Hepatocyte (in vitro differentiated cells): ENCODE measurements at places on chromosomes 3 and 15.
A peak's percentile ranks its signal among the peaks of the same experiment; 100 is the strongest.

DNA sequence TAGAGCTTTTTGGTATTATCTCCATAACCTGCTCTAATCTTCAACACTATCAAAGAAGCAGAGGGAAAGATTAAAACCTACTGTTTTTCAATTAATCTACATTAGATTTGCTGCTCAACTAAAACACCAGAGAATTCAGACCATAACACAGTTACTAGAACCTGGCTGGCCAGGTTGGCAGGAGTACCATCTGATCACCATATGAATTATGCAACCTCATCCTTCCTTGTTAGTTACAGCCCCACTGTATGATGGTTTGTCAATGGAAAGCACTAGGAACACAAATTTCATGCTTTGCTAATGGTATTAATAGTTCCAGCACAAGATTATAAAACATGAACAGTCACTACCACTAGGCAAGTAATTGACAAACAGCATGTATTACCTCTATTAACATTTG lies 5.8 kb downstream of the NPHP3 start:
- DNase-seq: no peak

GRCh38 chr15:60972866-60973265 lies 256.2 kb downstream of the RORA start:
- DNase-seq: no peak

GRCh38 chr15:70717237-70717793 lies 46.0 kb downstream of the UACA start:
- no peak for DNase-seq

DNA sequence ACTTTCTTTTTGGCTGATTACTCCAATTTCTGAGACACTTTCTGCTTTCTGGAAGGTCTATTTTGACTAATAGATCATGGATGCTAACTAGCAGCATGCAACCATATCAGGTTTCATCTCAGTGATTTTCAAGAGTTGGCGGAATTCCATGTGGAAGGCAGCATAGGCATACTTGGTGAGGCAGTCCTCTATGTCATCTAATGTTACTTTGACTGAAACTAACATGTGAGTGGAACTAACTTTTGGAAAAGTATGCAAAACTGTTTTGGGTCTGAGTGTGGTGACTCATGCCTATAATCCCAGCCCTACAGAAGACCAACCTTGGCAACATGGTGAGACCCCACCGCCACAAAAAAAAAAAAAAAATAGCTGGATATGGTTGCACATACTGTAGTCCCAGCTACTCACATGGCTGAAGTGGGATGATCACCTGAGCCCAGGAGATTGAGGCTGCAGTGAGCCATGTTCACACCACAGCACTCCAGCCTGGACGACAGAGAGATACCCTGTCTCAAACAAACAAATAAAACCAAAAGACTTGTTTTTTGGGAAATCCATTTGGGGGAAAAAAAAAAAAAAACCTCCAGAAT lies 1033.7 kb downstream of the ROBO1 start:
- DNase-seq: no peak

DNA sequence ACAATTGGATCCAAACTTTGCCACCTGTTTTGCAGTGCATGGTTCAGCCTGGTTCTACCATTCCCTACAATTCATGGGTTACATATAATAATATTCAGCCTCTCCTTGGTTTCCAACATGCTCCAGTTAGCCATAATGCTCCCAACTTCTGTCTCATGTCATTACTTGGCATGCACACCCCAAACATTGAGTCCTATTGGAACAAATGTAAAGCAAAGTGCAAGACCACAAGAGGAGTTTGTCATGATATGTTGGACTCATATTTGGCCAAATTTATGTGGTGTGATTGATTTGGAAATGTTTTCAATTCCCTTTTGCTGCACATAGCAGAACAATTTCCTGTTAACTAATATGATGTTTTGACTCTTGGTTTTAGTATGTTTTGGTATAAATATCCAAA lies 50.2 kb downstream of the KCNAB1 start:
- no peak for DNase-seq

GRCh38 chr3:98188545-98188944 lies 22.0 kb downstream of the OR5H15 start:
- DNase-seq: peak; percentile 8

DNA sequence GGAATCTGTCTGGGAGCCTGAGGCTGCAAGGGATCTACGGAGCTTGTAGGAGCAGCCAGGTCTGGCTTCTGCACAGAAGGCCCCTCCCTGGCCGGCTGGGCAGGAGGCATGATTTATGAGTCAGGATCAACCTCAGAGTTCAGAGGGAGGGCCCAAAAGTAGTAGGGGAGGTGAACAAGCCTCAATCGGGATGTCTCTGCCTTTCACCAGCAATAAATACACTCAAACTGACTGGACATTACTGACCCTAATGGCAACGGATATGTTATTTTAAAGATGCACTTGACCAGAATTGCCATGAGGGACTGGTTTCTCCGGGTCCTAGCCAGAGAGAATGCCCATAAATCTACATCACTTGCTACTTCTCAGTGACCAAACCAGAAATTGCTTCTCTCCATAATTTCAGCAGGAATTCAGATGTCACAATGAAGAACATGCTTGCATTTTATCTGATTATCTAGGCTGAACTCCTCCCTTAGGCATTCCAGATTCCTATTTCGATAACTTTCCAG lies 109.6 kb upstream of the LMOD3 start:
- peak; percentile 60 for DNase-seq

DNA sequence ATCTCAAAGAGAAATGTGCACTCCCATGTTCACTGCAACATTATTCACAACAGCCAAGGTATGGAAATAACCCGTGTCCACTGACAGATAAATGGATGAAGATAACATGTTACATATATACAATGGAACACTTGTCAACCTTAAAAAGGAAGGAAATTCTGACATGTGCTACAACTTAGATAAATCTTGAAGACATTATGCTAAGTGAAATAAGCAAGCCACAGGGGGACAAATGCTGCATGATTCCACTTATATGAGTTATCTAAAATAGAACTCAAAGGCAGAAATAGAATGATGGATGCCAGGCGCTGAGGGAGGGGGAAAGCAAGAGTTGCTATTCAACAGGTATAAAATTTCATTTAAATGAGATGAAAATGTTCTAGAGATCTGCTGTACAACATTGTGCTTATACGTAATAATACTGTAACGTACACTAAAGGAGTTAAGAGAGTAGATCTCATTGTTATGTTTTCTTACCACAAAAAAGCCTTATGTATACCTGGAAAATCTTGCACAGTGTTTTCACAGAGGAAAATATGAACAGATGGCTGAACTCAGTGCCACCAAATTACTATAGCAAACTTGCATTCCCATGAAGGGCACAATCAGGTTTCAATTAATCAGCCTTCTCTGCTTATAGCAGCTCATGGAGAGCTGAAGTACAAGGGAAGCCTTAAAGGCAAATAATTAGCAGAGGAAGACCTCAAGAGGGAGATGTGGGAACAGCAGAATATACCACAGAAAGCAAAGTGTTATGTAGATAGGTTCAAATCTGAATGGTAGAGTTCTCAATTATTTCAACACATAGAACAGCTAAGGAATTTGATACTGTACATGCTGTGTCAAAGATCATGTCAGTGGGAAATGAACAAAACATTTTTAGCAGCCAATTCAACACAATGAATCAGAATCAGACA lies 8.1 kb upstream of the VPS39 start:
- DNase-seq: no peak

DNA sequence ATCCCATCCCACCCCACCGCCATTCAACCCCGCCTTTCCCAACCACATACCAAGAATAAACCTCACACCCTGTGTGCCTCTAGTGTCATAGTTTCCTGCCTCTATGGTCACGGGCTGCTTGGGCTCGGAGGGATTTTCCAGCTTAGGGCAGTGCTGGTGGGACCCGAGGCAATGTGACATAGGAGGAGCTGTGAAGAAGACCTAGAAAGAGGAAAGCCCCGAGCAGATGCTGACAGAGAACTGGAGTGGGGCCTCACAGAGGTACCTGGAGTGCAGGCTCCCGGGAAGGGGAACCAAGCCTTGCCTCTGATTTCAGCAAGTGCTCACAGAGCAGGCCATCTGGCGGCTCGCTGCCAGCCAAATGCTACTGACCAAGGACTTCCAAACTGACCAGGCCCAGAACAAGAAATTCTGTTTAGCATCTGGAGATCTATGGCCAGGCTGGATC lies 27.5 kb downstream of the BHLHE40 start:
- DNase-seq: no peak

- no peak for DNase-seq
These were observed 483.3 kb downstream of the TUSC7 start for GRCh38 chr3:117192888-117193287.

GRCh38 chr3:24505691-24506550 lies 11.3 kb upstream of the THRB start:
- DNase-seq: peak; percentile 54

- DNase-seq: no peak
These were observed 213.6 kb downstream of the MEIS2 start for GRCh38 chr15:36886701-36887100.

GRCh38 chr3:4752201-4753072 lies 226.8 kb upstream of the BHLHE40 start:
- DNase-seq: peak; percentile 89

- no peak for DNase-seq
These were observed 366 bp downstream of the TM6SF1 start for GRCh38 chr15:83107841-83108181.

DNA sequence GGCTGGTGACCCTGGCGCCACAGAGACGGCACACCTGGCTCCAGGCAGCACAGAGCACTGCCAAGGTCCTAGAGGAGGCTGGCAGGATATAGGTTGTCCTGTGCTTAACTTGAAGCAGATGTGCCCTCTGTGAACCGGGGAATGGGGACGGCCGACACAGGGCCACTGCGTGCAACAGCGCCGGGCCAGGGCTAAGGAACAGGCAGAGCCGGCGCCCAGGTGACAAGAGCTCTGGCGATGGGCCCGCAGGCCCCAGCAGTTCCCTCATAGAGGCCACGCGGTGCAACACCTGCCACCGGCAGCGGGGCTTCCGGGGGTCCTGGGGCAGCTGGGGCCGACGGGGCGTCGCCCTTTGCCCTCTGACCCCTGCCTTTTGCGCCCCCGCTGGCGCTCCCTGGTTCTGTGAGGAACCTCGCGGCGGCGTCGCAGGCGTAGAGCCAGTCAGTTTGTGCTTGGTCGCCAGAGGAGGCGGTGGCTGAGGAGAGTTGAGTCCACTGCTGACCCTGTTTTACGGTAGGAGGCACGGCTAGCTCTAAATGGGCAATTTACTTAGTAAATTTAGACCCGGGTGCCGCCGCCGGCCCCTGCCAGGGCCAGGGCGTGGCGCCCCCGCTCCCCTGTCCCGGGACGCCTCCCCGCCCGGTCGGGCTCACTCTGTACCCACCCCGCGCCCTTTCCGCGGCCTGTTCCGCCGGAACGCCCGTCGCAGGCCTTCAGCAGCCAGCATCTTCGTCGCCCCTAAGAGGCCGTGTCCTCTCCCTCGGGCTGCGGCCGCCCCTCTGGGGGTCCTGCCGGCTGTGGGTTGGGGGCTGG lies at the start of gene NPAP1:
Gene NPAP1 (plus strand): TSS at position 444 of the 813 bp plus-strand sequence. CDS start 93 bp downstream, at position 537.
- no peak for DNase-seq

DNA sequence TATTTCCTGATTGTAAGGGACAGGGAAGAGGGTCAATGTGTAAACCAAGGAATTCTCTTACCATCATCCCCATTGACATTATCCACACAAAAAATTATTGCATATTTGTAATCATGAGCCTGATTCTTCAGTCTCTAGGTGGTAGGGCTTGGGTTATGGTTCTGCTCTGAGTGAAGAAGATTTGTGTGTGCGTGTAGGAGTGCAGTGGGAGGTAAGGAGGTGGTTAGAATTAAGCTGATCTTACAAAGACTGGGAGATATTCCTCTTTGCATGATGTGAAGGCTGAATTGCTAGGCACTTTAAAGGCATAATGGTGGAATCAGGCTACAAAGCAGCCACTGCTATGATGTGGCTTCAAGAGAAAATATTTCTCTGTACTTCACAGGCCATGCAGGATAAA lies 23.0 kb upstream of the MINDY4B start:
- DNase-seq: no peak

GRCh38 chr3:88019024-88019423 lies 39.8 kb downstream of the CGGBP1 start:
- DNase-seq: no peak

DNA sequence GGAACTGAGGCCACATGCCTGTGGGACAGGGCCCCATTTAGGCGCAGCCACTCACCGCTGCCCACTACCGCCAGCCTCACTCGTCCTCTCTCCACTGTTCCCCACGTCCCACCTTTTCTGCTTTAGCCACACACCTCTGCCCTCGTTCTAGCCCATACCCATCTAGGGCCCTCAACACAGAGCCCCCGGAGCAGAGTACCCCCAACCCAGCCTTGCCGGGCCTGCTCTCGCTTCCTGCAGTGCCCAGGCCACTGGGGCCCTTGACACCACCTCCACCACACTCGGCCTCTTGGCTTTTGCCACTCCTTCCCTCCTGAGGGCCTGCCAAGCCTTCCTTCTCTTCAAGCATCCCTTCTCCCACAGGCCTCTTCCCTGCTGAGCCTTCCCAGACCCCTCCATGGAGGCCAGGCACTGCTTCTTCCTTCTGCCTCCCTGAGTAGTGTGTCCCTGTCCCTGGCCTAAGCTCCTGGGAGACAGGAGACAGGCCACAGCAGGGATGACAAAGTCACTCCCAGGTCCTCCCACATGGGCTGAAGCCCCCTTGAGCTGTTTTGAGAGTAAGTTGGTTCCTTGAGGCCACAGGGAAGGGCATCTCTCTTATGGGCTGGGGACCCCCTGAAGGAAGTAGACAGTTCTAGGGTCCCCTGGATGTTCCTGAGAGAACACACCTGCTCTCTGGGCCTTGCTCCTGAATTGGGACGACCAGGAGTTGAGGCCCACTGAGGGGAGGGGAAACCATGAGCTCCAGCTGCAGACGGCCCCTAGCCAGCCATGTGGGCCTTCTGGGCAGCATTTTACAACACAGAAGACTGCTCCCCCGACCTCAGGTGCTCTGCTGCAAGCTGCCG lies 4.4 kb downstream of the PRSS50 start:
- no peak for DNase-seq

DNA sequence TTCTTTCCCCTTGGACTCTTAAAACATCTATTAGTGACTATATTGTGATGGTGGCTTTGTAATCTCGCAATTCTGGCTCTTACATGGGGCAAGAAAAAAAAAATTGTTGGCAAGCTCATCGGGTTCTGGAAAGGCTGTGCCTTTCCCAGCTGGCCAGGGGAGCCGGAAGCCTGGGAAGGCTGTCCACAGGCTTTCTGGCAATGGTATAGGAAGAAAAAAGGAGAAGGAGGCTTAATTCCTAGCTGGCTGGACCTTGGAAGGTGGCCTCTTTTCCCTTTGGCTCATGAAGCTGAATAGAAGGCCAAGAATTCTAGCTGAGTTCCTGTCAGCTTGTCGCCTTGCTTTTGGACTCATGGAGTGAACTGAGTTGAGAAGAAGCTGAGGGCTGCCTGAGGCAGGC lies 243.5 kb upstream of the SEMA6D start:
- DNase-seq: no peak
